Occipital lobe (tissue), 3 donors: ENCODE measurements at places on chromosomes 3 and 15. TPM values are rescaled to one million over a fixed set of nuclear protein-coding genes. Genes with fewer than 3 reads are reported as not detected.

TGM4 gene
- not detected for total RNA-seq

GOLGA8Q gene
- 0.62 TPM for total RNA-seq

ECE2 gene
- 2.2 TPM for total RNA-seq

IL5RA gene
- total RNA-seq: 0.78 TPM

FXR1 gene
- total RNA-seq: 256 TPM

SLC28A2 gene
- not detected for total RNA-seq

ITGA11 gene
- 0.62 TPM for total RNA-seq

STX19 gene
- not detected for total RNA-seq

ERICH6 gene
- total RNA-seq: not detected

ALS2CL gene
- total RNA-seq: 3.9 TPM

SLC28A1 gene
- not detected for total RNA-seq

HAUS2 gene
- total RNA-seq: 54.6 TPM

LACTB gene
- total RNA-seq: 20.0 TPM

DUOX1 gene
- total RNA-seq: not detected

MYZAP gene
- total RNA-seq: 1.1 TPM

GOLGA8S gene
- total RNA-seq: not detected

TMEM266 gene
- total RNA-seq: 4.7 TPM

MRPS25 gene
- 17.8 TPM for total RNA-seq

TMCO5A gene
- total RNA-seq: not detected

GRCh38 chr15:90232941-90233386 is 777 bp downstream of the CIB1 start:
- DNase-seq: no peak

- DNase-seq: no peak
These were observed at the start of gene ANKRD63 for GRCh38 chr15:40282869-40283614. Gene ANKRD63, minus strand, starts transcription at chr15:40283064. Its CDS starts 478 bp downstream, at chr15:40282586.

DNA sequence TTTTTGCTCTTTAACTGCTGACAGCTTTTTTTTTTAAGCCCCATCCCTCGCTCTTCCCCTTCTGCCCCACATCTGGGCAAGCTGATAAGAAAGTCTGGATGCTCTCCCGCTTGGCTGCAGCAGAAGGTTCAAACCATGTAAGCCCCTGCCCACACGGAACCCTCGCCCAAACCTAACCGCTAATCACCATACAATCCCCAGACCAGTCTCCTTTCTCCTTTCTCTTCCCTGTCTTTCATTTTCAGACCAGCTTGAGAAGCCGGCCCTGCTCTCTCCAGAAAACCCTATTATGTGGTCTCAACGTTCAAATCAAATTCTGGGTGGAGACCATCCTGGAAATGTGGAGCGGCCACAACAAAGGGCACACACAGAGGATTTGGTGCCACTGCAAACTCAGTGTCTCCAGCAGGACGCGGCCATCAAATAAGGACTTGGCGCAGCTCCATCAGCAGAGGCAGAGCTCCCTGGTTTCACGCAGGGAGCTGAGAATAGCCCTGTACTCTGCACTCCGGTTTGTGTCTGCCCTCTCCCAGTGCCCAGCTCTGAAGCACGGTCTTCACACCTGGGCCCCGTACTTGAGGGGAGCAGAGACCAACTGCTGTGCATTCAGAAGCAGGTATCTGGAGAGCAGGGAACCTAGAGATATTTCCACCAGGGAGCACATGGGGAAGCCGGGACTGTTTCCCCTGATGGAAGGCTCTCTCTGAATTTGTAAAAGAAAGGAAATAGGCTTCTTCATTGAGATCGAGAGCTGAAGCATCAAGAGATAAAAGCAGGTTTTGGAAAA is 92.6 kb downstream of the XXYLT1 start:
- no peak for DNase-seq

DNA sequence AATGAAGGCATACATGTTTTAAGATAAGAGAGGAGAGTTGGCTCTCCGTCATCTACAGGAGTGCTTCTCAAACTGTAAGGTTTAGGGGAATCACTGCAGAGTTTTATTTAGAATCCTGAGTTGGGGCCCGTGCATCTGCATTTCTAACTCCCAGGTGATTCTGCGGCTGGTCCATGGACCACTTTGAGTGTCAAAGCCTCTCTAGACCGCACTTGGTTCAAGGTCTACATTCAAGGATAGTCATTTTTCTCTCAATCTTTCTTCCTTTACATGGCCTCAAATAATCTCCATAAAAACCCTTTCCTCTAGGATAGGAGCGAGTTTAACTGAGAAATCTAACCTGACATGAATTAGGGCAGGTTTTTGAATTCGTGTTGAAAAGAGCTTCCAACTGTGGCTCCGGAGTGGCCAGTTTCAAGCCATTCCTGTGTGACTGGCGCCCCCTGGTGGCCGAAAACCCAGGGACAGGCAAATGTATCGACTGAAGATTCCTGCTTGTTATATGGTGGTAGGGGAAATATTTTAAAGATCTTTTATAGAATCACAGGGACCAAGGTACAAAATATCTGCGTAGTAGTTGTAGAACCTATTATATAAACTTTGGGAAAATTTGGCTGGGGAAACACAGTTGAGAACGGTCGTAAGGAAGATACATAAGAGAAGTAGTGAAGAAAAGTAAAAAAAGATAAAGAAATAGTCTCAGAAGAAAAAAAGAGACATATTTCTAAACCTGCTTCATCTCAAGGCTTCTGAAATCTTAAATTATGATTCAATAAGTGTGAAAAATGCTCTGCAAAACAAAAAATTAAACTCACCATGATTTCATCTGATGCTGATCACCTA is 11.9 kb downstream of the GABRR3 start:
- DNase-seq: peak; percentile 80

DNA sequence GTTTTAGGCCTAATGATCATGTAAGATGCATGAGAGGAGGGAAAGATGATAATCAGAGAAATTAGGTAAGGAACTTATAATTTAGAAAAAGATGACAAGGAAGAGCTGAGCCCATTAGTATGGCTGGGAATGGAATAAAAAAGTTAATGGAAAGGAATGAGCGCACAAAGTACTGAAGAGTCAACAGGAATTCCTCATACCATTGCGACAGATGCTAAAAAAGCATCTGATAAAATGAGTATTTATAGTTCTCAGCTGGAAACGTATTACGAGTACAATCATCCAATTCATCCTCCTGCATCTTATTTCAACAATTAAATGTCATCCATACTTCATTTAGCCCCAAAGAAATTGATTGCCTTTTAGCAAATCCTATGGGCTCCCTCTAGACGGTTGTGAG is 58.9 kb downstream of the TMCC1 start:
- DNase-seq: no peak

- no peak for DNase-seq
These were observed 43.2 kb downstream of the RARB start for GRCh38 chr3:25471081-25471768.

DNA sequence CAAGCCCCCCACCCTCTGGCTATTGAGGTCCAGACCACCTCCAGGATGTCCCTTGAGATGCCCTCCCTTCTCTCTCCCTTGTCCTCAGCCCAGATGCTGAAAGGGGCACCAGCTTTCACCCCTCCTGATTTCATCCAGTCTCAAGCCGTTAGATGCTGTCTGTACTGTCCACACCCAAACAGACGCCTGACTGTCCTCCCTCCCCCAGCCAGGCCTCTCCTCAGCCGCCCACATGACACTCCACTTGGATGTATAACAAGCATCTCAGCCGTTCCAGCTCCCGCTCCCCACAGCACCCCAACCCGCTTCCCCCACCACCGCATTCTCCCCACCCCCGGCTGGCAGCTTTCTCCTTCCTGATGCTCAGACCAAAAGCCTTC is 25.0 kb upstream of the CYP11A1 start:
- DNase-seq: peak; percentile 66

- no peak for DNase-seq
These were observed 6.5 kb upstream of the TNK2 start for GRCh38 chr3:195914648-195915473.

DNA sequence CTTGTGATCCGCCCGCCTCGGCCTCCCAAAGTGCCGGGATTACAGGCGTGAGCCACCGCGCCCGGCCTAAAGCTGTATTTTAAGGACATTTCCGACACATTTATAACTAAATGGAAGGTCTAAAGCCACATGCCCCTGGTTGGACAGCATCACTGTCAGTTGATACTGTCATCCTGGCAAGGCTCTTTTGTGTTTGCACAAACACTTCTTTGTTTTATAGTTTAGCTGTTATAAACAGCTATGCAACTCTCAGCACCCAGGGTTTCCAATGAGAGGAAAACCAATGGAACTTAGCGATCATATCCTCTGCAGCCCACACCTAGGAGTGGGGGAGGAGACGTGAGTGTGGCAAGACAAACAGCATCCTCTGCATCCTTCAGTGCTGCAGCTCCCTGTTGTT is 19.7 kb downstream of the NIPA1 start:
- DNase-seq: no peak

GRCh38 chr15:70099967-70100473 is 2.3 kb upstream of the TLE3 start:
- no peak for DNase-seq

DNA sequence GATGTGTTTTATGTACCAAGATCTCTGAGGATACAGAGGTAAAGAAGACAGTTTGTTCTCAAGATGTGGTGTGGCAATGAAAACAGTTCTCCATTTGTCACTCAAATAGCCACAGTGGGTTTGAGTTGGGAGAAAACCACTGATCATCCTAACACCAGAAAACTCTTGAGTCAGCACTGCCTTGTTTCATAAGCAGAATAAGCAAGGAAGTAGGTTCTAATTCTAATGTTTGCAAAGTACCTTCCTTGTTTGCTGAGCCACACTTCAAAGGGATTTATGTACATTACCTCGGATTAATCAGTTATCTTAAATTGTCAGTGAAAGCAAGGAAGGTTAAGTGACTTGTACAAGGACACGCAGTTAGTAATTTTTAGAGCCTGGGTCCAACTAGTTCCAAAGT is 107.8 kb upstream of the BOC start:
- DNase-seq: no peak

- no peak for DNase-seq
These were observed 124.4 kb upstream of the UBE2E2 start for GRCh38 chr3:23078735-23079134.

- no peak for DNase-seq
These were observed 18.7 kb downstream of the TMF1 start for GRCh38 chr3:69033470-69033869.

DNA sequence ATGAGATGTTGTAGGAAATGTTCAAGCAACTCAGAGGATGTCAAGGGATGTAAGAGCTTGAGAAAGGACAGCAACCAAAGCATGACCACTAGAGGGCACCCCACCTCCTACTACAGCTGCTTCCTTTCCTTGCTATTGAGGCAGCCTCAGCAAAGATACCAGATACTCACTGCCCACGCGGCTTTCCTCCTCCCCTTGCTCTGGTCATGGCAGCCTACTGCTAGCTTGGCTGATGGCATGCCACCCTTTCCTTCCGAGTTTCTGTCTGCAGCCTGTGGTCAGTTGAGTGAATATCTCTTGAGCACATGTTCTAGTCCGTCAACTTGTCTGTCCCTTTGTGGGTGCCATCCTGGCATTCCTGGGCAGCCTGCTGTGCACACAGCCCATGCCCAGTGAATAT is 4.4 kb upstream of the CXCR6 start:
- peak; percentile 75 for DNase-seq

DNA sequence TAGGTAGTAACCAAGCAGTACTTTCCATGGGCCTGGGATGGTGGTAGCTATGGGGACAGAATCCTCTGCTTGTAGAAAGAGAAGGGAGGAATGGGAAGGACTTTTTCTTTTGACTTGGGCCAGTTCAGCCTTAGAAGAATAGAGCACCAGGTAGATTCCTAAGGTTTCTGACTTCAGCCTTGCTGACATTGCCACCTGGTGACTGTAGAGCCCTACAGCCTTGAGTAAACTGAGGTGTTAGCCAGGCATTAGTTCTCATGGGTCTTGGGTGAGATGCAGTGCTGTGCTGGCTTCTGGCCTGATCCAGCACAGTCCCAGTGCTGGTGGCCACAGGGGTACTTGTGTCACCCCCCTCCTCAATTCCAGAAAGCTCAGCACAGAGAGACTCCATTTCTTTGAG is 171.1 kb downstream of the ZBBX start:
- DNase-seq: no peak

- DNase-seq: no peak
These were observed 13.8 kb downstream of the PLSCR1 start for GRCh38 chr3:146530609-146531008.

GRCh38 chr3:64940596-64941348 is 253.0 kb upstream of the ADAMTS9 start:
- no peak for DNase-seq

DNA sequence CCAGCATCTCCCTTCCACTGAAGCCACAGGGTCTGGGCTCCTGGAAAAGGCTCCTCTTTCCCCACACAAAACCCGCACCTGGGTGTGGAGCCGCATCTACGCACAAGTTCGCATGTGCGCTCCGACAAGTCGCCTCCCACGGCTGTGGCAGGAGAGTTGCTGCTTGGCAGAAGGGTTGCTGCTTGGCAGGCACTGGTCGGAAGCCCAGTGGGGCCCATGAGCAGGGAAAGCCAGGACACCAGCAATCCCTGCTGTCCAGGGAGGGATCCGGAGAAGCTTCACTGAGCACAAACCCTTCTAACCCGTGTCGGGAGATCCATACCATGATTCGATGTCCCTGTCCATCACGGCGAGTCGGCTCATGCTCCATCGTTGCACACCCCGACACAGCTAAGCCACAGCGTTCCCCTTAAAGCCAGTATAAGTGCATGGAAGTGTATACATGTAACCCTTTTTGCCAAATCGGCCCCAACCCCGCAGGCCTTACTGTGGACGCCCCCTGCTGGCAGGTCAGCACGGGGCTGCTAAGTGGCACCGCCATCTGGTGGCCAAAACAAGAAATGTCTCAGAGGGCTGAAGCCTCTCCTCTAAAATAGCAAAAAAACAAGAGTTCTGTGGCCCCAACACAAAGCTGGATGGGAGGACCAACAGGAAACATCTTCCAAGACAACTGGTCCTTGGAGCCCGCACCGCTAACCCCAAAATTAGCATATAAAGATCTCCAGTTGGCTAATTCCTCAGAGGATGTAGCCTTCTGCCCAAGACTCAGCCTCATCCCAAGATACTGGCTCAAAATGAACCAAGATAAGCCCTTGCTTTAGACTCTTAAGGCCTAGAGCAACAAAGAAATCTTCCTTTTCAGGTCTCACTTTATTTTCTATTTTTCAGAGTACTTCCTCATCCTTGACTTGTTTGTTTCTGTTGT is 8.3 kb downstream of the ANKRD63 start:
- peak; percentile 70 for DNase-seq

DNA sequence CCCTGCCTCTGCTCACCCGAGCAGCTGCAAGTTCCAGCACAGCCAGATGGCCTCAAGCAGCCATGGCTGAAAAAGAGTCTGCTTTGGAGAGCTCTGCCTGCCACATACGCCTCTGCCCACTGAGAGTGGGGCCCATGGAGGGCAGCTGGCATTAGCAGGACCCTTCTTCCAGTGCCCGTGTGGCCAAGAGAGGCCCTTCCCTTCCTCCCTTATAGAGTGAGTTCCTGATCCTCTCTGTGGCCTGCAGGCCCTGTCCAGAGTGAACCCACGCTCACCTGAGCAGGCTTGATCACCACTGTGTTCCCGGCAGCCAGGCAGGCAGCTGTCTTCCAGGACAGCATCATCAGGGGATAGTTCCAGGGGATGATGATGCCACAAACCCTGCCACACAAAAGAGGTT is 41.4 kb upstream of the SLC41A3 start:
- DNase-seq: no peak

DNA sequence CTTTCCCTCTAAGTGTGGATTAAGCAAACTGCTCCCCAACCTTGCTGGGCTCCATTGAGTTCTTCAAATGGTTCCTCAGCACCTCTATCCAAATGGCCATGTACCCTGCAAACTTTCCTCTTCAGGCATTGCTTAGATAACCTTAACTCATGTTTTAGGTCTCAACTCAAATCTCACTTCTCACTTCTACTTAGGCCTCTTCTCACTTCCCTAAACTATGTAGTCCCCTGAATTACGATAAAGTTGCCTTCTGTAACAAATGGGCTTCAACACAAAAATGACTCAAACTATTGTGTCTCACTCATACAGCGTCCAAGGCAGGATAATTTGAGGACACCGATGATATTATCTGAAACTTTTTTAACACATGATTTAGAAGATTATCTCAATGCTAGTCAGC is 62.4 kb upstream of the STAC start:
- no peak for DNase-seq
